ENCODE measurements at places on chromosomes 7 and 10.

DNA sequence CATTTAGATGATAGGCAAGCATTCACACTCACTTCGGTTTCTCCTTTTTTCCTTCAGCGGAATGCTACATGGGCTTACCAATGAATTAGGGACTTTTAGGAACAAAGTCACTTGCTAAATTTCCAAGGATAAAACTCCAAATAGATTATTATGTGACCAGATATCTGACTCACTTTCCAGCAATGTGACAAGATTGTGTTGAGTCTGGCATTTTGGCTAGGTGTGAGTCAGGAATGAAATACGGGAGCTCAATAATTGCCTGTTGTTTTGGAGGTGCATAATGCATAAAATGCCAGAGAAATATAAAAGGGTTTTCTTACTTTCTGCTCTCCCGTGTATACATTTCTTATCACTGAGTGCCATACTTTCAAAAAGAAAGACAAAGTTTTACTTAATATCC, 721.1 kb downstream of the KCNMA1 start:
- DNase-seq: no peak

DNA sequence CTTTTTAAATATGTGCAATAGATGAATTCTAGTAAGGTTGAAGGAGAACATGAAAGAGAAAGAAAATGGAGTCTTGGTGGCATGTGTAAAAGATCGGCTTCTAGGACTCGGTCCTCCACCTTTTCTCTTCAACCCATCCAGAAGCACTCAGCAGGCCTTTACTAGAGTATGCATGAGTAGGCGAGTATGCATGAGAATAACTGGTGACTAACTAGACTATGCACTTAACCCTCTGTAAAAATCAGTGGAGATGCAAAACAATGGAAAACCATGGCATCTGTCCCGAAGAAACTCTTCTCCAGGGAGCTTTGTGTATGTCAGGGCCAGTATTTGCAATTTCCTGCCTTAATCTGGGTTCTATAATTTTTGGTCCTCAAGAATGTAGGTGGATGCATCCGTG, 40.0 kb upstream of the GRB10 start:
- no peak for DNase-seq

GRCh38 chr10:122515588-122516231, 44.8 kb upstream of the DMBT1 start:
- DNase-seq: no peak

DNA sequence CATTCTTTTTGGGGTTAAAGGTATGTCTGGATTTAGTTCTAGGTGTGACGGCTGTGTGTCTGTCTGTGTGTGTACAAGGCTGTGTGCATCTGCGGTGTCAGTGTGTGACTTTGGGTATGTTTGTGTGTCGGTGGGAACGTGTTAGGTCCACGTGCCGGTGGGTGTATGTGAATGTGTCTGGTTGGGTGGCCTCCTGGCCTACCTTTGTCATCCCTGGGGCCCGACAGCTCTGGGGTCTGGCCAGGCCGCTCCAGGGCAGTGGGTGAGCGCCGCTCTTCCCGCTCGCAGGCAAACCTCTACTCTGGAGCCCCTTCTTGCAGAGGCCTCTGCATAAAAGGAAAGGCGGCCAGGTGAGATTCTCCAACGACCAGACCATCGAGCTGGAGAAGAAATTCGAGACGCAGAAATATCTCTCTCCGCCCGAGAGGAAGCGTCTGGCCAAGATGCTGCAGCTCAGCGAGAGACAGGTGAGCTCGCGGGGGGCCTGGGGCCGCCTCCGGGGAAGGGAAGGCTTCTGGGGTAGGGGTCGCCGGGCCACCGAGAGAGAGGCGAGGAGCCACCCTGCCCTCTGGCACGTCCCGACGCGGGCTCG, 2.4 kb downstream of the HHEX start:
- DNase-seq: no peak

DNA sequence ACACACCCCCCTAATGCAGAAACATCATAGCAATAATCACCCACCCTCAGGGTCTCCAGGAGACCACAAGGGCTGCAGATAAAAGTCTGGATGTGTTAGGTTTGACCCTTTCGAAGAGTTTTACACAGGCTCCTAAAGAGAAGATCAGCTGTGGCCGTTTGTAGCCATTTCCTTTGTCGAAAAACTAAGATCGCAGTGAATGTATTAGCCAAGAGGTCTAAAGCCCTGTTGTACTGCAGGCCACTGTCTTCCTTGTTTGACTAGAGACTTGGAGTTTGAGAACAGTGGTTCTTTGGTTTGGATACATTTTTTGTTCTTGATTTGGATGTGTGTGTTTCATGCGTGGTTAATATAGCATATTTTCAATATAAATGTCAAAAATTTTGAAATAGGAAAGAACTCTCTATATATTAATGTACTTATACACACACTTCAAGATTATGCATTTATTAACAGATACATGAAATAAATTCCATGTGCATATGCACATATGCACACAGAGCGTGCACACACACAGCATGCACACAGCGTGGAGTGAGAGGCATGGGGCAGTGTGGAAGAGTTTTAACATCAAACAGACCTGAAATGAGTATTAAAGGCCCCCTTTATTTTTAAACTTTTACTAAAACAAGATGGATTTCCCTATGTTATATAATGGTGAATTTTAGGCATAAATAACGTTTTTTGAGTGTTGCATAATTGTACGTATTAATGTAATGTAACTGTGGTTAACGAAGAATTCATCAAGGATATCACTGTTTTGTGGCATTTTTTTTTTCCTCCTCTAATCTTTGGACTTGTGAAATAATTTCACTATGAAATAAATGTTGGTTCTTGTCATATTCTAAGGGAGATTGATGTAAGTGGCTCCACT, 2.2 kb downstream of the IKZF1 start:
- no peak for DNase-seq

DNA sequence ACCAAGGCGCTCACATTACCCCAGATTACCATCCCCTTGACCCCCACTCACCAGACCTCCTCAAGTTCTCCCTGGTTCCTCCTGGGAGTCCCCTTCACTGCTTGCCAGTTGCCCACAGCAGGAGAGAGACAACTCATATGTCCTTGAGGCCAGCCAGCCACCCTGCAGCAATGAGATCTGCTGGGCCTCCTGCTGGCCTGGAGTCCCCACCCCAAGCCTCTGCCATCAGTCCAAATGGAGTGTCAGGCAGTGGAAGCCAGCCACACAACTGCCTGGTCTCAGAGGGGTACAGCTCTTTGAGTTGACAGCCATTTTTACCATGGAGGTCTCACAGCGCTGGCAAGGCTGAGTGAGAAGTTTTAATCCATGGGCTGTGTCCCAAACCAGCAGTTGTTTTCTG, 53.0 kb upstream of the EXOC4 start:
- DNase-seq: no peak

- DNase-seq: no peak
Measured at GRCh38 chr10:94200146-94200837, 162.4 kb downstream of the NOC3L start.

DNA sequence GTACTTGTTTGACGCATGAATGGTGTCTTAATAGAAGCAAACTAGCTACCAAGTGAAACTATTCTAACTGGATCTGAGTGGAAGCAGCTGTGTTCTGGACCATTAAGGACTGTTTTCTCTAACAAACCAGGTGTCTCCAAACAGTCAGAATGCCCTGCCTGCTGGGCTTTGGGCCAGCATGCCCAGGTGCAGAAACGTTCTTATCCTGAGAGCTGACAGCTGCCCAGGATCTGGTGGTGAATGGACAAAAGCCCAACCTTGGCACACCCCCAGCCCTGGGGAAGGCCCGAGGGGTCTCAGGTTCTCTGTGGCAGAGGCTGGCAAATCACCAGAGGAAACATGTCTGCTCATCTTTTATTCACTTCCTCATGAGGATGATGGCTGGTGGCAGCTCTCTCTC, 48.2 kb upstream of the LAMB4 start:
- no peak for DNase-seq

DNA sequence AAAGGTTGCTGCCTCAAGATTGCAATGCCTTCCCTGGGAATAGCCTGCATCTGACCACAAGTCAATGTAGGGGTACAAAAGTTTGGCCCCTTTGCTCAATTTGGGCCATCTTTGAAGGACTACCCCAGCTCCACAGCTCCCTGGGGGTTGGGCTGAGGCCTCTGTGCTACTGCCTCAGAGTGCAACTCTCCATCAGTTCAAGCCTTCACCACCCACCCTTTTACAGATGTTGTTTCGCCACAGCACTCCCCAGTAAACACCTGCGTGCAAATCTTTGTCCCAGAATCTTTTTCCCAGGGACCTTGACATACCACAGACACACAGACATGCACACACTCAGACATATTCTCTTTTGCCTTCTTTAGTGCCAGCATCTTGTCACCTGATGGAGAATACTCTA, 66.0 kb upstream of the ANKRD1 start:
- no peak for DNase-seq

GRCh38 chr10:77441353-77442166, 196.0 kb downstream of the KCNMA1 start:
- no peak for DNase-seq

DNA sequence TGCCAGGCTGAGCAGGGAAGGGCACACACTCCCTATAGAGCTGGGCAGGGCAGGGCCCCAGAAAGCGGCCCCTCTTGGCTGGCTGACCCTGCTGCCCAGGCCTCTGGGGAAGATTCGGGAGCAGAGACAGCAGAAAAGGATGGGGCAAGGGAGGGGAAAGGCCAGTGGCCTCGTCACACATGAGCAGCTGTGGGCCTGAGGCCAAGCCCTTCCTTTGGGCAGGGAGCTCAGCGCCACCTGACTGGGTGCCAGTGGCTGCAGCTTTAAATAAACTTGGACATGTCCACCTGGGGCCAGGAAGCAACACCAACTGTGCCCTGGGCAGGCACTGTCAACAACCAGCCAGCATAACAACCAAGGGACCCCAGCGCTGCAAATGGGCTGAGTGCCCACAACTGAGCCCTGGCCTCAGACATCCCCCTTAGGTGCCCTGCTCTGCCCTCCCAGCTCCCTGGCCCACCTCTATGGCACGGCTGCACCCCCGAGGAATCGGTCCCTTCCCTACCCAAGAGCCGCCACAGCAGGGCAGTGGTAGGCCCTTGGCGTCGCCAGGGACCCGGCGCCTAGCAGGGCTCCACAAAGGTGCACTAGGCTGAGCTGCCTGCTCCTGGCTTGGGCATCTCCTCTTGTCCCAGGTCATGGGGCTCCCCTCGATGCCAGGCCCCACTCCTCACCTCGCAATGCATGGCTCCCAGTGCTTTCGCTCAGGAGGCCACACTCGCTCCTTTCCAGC, 2.6 kb downstream of the CAMK2B start:
- no peak for DNase-seq

DNA sequence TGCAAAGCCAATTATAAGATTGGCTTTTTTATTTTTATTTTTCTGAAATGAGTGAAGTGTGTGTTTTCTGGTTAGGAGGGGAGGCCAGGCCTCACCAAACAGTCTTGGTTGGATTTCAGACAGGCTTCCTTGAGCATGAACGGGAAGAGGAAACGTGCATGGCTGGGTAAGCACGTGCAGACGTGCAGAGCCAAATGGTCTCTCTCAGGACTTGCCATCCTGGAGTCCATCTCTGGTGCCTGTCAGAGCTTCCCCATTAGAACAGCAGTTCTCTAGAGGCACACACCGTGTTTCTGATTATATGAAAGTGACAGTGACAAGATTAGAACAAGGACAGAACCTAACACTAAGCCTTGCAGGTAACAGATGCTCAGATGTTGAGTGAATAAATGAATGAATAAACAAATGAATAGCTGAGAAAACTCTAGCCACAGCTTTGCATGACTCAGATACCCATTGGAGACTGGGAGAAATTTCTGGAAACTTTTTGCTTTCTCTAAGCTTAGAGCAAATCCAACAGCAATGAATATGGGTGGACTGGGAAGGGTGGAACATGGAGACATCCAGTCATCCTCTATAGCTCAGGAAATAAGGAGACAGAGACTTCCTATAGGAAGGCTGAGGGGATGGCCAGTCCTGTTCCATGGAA, 11.8 kb upstream of the CALD1 start:
- no peak for DNase-seq

GRCh38 chr10:133608855-133609254, 17.7 kb downstream of the FRG2B start:
- peak; percentile 63 for DNase-seq

GRCh38 chr10:111137007-111137406, 60.2 kb downstream of the ADRA2A start:
- no peak for DNase-seq

DNA sequence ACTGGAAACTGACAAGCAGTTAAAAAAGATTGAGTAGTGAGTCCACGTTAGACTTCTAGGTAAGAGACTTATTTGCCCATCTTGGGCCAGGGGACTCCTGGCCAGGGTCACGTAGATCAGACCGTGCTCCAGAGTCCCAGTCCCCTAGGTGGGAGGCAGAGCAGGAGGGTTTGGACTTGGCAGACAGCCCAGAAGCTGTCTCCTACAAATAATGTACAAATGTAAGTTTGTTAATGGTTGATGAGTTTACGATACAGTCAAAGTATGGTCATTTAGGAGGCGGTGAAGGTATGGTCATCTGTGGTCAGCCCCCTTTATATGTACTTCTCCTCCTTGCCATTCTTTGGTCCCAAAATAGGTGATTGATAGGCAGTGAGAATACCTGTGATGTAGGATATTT, 28.2 kb downstream of the INPP5F start:
- peak; percentile 10 for DNase-seq

GRCh38 chr7:30887464-30887872, 24.2 kb upstream of the AQP1 start:
- DNase-seq: no peak

DNA sequence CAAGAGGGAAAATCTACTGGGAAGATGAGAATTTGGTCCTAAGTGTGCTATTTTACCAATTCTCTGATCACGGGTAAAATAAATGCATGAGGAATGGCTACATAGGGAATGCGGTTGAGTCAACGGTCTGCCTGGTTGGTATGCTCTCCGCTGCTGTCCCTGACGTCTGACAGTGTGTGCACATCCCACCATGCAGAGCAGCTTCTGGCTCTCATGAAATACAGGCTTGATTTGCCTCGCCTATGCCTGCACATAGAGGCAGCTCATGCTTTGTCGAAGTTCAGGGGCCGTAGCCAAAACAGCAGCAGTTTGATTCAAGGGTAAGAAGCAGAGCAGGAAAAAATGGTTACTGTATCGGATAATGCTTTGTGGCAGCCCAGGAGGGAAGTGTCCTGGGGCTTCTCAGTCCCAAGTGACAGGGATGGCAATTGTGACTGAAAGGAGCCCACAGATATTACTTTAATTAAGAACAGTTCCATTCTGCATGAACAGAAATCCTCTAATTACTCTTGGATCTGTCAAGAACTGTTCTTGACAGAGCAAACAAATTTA, 268.4 kb upstream of the SLC26A5 start:
- DNase-seq: no peak

GRCh38 chr7:130598056-130598455, 70.5 kb downstream of the COPG2 start:
- DNase-seq: no peak

GRCh38 chr10:119518176-119518575, 24.3 kb downstream of the RGS10 start:
- no peak for DNase-seq

GRCh38 chr7:138000081-138000701, 1.7 kb downstream of the CREB3L2 start:
- no peak for DNase-seq

- DNase-seq: no peak
Measured at GRCh38 chr7:157428554-157428945, 91.7 kb downstream of the DNAJB6 start.

Data from NCI-H526 (cell line).